Uterus (tissue), 4 donors: ENCODE measurements at places on chromosomes 7 and 10. TPM values are rescaled to one million over a fixed set of nuclear protein-coding genes. Genes with fewer than 3 reads are reported as not detected.

VSIR gene
- total RNA-seq = 47.1 TPM

GLCCI1 gene
- 2.9 TPM for total RNA-seq

GRCh38 chr10:71621231-71622153, 98.1 kb downstream of the C10orf105 start:
- peaks cover 4% of the 10 kb centered on the region for H3K4me1 ChIP-seq
- H3K27ac ChIP-seq = peak overlapping the region; percentile 53
- no peaks in the 10 kb centered on the region for H3K36me3 ChIP-seq
- DNase-seq = peak; percentile 70

GRCh38 chr10:30974773-30975415, 56.8 kb downstream of the ZNF438 start:
- no peaks in the 10 kb centered on the region for H3K4me1 ChIP-seq
- no peak overlapping the region for H3K4me3 ChIP-seq
- peak overlapping the region; percentile 42 for H3K27ac ChIP-seq
- no peaks in the 10 kb centered on the region for H3K27me3 ChIP-seq
- H3K36me3 ChIP-seq = no peaks in the 10 kb centered on the region
- DNase-seq = no peak

- DNase-seq = no peak
- H3K4me3 ChIP-seq = no peak overlapping the region
- H3K27me3 ChIP-seq = no peaks in the 10 kb centered on the region
- no peak overlapping the region for H3K27ac ChIP-seq
- H3K4me1 ChIP-seq = no peaks in the 10 kb centered on the region
- no peaks in the 10 kb centered on the region for H3K36me3 ChIP-seq
Measured at GRCh38 chr7:95628831-95629439, 32.6 kb upstream of the PDK4 start.

ADCY1 gene
- total RNA-seq = under 0.01 TPM

DNA sequence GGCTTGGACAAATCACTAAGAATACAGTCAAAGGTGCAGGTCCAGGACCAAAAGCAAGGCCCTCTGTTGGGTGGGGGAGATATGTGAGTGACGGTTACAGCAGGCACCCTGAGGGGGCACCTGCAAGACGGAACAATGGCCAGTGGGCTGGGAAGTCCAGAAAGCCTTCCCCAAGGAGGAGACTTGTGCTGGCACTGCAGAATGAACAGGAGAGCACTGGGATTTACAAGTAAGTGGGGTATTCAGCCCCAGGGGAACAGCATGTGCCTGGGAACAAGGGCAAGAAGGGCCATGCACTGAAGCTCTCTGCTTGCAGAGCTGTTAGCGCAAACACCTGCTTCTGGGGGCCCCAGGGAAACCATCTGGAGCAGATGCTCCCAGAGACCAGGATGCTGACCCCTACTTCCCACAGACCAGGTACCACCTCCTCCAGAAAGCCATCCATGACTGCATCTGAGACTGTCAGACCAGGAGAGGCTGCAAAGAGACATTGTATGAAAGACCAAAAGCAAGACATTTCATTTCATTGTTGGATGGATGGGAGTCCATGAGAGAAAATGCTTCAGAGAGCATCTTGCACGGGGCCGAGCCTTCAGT, 24.6 kb upstream of the ZMIZ1 start:
- DNase-seq = no peak
- no peaks in the 10 kb centered on the region for H3K36me3 ChIP-seq
- no peak overlapping the region for H3K4me3 ChIP-seq
- H3K4me1 ChIP-seq = no peaks in the 10 kb centered on the region
- H3K27ac ChIP-seq = no peak overlapping the region

OSBPL3 gene
- 9.0 TPM for total RNA-seq

- no peaks in the 10 kb centered on the region for H3K4me1 ChIP-seq
- no peak for DNase-seq
- no peaks in the 10 kb centered on the region for H3K27me3 ChIP-seq
- no peak overlapping the region for H3K4me3 ChIP-seq
- H3K27ac ChIP-seq = no peak overlapping the region
Measured at GRCh38 chr7:149644754-149645153, 128.6 kb downstream of the ZNF467 start.

EPHB4 gene
- total RNA-seq = 139 TPM

GRCh38 chr10:102038410-102038809, 17.6 kb downstream of the ARMH3 start:
- H3K4me1 ChIP-seq = no peaks in the 10 kb centered on the region
- no peaks in the 10 kb centered on the region for H3K36me3 ChIP-seq
- no peaks in the 10 kb centered on the region for H3K27me3 ChIP-seq
- H3K27ac ChIP-seq = no peak overlapping the region

BICC1 gene
- 19.1 TPM for total RNA-seq

HOXA2 gene
- not detected for total RNA-seq

- no peak overlapping the region for H3K4me3 ChIP-seq
- no peaks in the 10 kb centered on the region for H3K27me3 ChIP-seq
- no peaks in the 10 kb centered on the region for H3K4me1 ChIP-seq
- DNase-seq = no peak
- no peaks in the 10 kb centered on the region for H3K36me3 ChIP-seq
- no peak overlapping the region for H3K27ac ChIP-seq
Measured at GRCh38 chr7:64653721-64654401, 12.1 kb upstream of the ZNF107 start.

DNA sequence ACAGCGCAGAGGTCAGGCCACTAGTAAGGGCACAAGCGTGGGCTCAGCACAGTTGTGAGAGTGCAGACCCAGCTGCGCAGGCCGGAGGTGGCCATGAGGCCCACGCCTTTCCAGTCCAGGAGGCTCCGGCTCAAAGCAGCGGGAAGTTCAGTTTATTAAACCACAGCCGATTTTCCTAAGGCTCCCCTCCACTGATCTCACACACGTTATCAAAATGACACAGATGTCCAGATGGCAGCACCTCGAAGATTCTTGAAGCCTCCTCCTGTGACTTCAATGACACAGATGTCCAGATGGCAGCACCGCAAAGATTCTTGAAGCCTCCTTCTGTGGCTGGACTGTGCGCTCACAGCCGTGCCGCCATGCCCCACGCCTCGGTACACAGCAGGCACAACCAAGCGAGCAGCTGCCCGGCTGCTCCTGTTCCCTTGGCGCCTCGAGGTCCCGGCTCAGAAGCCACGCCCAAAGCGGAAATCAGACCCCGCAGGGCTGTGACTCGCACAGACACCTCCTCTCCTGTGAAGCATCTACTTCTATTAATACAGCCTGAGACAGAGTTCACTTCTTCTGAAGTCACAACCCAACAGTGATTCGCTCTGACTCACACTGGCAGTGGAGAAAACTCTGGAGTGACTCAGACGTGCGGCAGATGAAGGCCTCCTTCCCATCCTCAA, 122.7 kb downstream of the MAD1L1 start:
- no peak overlapping the region for H3K27ac ChIP-seq
- H3K27me3 ChIP-seq = no peaks in the 10 kb centered on the region
- no peak overlapping the region for H3K4me3 ChIP-seq
- no peak for DNase-seq
- no peaks in the 10 kb centered on the region for H3K36me3 ChIP-seq
